ENCODE measurements at places on chromosomes 12 and 14.

DNA sequence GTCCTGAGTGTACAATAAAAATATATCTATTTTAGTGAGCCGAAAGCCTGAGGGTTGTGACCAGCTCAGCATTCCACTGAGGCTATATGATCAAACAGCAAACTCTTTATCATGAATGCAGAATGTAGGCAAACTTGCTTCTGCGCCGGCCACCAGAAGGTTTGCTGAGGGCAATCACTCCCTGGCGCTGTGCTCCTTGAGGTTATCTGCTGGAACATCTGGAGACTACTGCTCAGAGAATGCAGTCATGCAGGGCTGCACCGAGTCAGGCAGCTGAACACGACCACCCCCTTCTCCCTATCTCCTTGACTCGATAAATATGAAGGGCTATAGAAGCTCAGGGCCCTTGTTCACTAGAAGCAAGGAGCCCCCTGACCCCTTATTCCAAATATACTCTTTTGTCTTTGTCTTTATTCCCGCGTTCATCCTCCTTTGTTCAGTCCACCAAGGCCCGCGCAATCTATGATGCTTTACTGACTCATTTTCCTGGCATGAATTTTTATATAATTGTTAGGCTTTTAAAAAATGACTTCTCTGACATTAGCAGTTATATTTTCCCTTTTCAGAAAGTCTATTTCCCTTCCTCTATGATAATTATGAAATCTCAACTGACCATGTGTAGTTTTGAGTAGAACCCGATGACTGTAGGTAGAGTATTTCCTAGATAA is 1089.3 kb downstream of the SLC16A7 start:
- no peak for DNase-seq

GRCh38 chr14:89954070-89955021 is at the start of gene EFCAB11:
EFCAB11 (minus strand) TSS chr14:89954730; CDS start chr14:89954660, 70 bp downstream.
- DNase-seq: peak; percentile 89

GRCh38 chr14:74141703-74142102 is 56.9 kb downstream of the LIN52 start:
- DNase-seq: no peak

DNA sequence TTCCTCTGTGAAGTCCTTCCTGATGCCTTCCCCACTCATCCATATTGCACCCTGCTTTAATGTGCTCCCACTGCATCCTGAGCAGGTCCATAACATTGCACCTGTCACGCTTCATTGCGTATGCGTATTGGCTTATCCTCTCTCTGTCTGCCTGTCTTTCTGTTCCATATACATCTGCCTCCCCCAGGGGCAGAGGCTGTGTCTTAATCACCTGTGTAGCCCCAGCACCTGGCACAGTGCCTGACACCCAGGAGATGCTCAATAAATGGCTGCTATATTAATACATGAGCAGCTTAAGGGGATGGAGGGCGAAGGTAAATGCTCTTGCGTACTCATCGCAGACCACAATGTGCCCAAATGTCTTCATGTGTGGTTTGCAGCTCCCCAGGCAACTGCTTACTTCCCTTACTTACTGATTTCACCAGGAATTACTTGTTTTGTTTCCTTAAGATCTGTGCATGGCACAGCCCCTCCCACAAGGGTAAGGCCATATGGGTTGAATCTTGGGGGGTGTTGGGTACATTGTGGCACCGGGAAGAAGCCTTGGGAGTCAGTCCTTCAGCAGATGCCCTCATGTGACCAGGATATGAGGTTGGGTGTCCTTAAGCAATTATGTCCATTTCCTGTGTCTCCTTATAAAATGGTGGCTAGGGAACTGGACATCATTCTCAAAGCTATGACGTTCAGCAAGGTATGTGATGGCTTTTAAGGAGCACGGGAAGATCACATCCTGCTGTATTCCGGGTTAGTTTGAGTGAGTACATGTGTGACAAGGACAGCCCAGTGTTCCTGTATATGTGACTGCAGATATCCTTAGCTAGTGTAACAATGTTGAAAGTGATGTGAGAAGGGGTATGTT is 848 bp upstream of the CPNE6 start:
- DNase-seq: no peak

DNA sequence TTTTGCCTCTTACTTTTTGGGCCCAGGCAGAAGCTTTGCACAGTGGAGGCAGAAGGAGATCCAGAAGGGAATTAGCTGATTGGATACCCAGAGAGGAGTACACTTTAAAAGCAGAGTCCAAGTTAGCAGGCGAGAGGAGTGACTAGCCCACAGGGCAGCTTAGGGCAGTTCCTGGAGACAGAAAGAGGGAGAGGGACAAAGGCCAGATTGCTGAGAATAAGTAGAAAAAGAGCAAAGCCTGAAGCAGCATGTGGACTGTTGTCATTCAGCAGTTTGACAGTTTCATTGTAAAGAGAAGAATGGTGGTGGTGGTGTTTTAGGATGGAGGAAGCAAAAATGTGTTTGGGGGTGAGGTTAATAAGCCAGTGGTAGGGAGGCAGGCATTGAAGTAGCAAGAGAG is 95.1 kb downstream of the PELI2 start:
- DNase-seq: no peak

GRCh38 chr14:24965934-24966578 is 83.9 kb downstream of the STXBP6 start:
- DNase-seq: no peak

- no peak for DNase-seq
Measured at GRCh38 chr14:94368956-94369355, 19.4 kb downstream of the SERPINA1 start.

GRCh38 chr14:21924479-21924878 is 250.9 kb upstream of the OR4E1 start:
- peak; percentile 49 for DNase-seq

DNA sequence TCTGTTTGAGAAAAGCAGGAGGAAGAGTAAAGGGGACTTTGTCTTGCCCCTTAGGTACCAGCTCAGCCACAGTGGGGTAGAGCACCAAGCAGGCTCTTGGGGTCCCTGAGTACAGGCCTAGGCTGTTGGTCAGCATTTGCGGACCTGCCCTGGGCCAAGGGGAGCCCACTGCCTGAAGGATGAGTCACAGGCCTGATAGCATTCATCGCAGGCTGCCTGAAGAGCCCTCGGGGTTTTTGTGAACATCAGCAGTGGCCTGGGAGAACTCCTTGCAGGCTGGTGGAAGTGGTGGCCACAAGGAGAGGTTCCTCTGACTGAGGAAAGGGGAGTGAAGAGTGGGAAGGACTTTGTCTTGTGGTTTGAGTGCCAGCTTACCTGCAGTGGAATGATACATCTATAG is 25.0 kb upstream of the P2RX7 start:
- DNase-seq: no peak

- DNase-seq: no peak
Measured at GRCh38 chr14:96049932-96050331, 10.8 kb downstream of the C14orf132 start.

DNA sequence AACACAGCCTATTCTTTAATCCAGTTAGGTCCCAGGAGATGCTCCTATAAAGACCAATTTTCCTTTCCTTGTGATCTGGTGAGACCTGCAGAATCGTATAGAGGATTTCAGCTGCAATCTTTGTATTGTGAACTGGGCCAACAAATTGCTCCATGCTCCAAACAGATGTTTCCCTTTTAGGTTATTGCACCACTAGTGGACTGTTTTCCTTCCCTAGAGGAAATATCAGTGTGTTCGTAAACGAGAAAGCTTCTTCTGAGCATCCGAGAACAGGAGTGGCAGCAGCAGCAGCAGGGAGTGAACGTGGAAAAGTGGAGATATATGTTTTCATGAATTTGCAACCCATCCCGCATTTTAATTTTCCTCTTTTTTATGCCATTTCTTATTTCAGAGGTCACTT is 344.1 kb upstream of the PDE3A start:
- no peak for DNase-seq

DNA sequence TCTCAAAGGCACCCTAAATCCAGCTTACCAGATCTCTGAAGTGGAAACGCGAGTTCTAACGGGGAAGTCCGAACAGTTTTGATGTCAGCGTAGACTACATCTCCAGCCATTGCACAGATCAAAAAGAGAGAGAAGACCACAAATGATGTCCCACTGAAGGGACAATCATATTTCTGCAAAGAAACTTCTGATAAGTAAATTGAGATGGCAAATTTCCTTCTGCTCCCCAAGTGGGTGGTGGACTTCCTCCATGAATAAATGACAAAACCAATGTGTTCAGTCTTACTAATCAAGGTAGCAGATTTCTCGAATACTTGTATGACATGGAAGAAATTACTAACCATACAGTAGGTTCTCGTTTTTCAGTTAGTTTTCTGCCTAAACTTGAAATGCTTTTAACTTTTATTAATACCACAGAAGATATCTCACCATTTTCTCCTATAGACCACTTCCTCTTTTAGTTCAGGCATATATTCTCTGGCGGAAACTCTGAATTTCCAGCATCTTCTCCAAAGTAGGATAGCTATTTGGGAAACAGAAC is at the start of gene CLECL1:
Gene CLECL1, minus strand, starts transcription at position 177 of the 541 bp plus-strand sequence.
- DNase-seq: no peak

- no peak for DNase-seq
Measured at GRCh38 chr12:104064842-104065427, 604 bp downstream of the HCFC2 start.

- DNase-seq: no peak
Measured at GRCh38 chr12:56644654-56645053, 1.1 kb downstream of the ATP5F1B start.

- no peak for DNase-seq
Measured at GRCh38 chr14:36021030-36021422, 155.5 kb downstream of the PTCSC3 start.

GRCh38 chr12:41224066-41224465 is 35.9 kb downstream of the PDZRN4 start:
- no peak for DNase-seq

GRCh38 chr12:77742631-77743030 is 88.1 kb upstream of the NAV3 start:
- no peak for DNase-seq

DNA sequence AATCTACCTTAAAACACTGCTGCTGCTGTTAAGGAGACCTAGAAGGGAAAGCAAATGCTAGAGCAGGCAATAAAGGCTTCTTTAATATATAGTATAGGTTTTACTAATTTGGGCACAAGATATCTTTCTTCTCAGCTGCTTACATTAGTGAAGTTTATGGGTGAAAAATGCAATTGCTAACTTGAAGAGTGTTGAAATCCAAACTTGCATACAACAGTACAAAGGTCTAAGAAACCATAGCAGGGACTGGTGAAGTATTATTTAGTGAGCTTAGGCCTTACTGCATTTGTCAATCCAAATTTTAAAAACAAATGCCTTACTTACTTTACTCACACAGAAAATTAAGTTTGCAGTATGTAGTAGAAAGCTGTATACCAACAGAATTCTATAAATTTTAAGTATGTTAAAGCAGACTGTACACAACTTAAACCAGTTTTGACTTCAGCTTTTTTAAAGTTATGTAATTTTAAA is 1.4 kb upstream of the AP4S1 start:
- no peak for DNase-seq

GRCh38 chr12:131901431-131902331 is 7.3 kb downstream of the ULK1 start:
- no peak for DNase-seq

GRCh38 chr12:131826097-131826928 is 1.9 kb upstream of the MMP17 start:
- DNase-seq: no peak

- DNase-seq: no peak
Measured at GRCh38 chr12:6708960-6709394, 8.4 kb upstream of the PIANP start.

GRCh38 chr12:90129366-90130030 is 420.9 kb upstream of the ATP2B1 start:
- no peak for DNase-seq

GRCh38 chr12:12230275-12230674 is 36.6 kb downstream of the LRP6 start:
- no peak for DNase-seq

DNA sequence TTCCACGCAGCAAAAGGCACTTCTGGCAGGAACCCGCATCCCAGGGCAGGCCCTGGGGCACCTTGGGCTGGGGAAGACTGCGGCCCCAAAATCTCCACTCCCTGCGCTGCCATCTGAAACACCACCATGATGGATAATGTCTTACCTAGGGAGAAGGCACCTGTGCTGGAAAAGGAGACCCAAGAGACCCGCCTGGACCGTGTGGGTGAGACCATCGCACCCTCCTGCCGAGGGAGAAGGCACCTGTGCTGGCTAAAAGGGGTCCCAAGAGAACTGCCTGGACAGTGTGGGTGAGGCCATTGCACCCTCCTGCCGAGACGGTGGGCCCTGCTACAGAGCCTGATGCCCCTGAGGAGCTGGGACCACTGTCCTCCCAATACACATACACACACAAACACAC is 24.8 kb upstream of the INF2 start:
- no peak for DNase-seq

- DNase-seq: no peak
Measured at GRCh38 chr14:31106768-31107167, 80.6 kb upstream of the STRN3 start.

- DNase-seq: no peak
Measured at GRCh38 chr12:5873281-5873919, 71.7 kb downstream of the ANO2 start.

- DNase-seq: no peak
Measured at GRCh38 chr14:24607081-24607480, 2.4 kb downstream of the GZMH start.

- no peak for DNase-seq
Measured at GRCh38 chr12:58082996-58083395, 141.6 kb downstream of the ATP23 start.

GRCh38 chr12:120833849-120834248 is 70.3 kb downstream of the SPPL3 start:
- DNase-seq: no peak

GRCh38 chr12:89760783-89761182 is 52.1 kb upstream of the ATP2B1 start:
- DNase-seq: no peak

DNA sequence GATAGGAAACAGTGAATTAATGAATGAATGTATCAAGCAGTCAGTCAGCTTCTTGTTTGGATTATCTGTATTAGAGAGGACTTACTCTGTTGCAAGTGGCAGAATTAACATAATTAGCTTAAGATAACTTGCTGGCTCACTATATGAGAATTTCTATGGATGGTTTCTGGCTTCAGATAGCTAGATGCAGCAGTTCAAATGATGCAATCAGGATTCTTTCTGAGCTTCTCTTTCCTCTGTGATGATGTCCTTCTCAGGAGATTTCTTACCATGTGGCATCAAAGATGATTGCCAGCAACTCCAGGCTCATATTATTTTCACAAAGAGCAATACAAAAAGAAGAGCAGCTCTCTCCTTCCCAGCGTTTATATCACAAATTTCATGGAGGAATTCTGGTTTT is 30.7 kb downstream of the FRMD6 start:
- no peak for DNase-seq

DNA sequence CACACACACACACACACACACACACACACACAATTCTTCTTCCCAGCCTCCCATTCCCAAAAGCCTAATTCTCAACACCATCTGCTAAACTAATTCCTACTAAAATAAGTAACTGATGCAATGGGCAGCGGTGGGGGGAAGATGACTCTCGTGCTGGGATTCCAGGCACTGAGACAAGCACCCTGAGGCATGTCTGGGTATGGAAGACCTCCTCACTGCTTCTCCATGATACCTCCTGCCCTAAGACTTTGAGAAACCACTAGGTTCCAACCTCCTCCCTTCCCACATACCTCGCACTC is 789 bp upstream of the VWF start:
- DNase-seq: no peak

- DNase-seq: no peak
Measured at GRCh38 chr14:32560209-32560857, 231.2 kb downstream of the AKAP6 start.

Measured in stimulated activated CD8-positive, alpha-beta memory T cell treated with anti-CD3 and anti-CD28 coated beads, Interleukin-15, amount 100 ng/mL, for 4 hours (primary cell).